ENCODE measurements at places on chromosomes 3 and 15.

DNA sequence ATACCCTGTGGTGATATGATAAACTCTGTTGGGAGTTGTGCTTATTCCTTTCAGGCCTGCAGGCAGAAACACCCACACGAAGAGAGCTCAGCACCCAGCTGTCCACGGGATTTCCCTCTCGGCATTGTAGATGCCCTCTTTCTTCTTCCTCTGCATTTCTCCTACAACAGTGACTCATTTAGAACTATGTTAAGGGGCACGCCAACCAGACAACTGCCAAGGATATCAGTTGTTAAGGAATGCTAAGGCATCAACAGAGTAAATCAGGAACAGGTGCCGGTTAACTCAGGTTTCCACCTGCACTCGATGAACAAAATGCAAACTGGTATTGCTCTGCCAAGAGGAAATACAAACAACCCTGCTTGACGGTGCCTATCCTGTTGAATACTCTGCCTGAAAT, 270.0 kb upstream of the PEX5L start:
- no peak for DNase-seq

DNA sequence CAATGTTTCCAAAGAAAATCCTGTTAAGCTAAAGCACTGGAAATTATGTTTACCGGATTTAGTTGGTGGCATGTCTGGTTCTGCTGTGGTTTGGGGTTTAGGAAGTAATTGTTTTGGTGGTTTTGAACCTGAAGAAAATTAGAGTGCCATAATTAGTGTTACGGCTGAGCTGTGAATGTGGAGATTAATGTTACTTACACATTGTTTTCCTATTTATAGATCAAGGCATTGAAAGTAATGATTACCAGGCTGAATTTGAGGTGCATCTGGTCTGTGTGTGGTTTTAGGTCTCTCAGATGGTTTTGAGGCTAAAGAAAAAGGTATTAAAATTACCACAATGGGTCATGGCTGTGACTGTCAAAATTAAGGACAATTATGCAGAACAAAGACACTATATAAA, 128.9 kb downstream of the TFG start:
- DNase-seq: no peak

GRCh38 chr3:66378256-66378655, 122.6 kb downstream of the LRIG1 start:
- DNase-seq: no peak

DNA sequence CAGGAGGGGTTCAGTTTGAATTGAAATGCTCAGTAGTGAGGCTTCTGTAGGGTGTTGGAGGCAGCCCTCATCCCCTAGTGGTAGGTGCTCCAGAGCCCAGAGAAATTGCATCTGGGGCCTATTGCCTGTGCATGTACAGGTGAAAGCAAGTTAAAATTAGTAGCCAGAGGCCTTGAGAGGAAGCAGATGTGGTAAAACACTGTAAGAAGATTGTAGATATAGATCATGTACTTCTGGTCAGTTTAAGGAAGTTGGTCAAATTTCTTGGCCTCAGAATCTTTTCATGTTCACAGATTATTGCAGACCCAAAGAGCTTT, 34.6 kb downstream of the IGSF10 start:
- DNase-seq: no peak

DNA sequence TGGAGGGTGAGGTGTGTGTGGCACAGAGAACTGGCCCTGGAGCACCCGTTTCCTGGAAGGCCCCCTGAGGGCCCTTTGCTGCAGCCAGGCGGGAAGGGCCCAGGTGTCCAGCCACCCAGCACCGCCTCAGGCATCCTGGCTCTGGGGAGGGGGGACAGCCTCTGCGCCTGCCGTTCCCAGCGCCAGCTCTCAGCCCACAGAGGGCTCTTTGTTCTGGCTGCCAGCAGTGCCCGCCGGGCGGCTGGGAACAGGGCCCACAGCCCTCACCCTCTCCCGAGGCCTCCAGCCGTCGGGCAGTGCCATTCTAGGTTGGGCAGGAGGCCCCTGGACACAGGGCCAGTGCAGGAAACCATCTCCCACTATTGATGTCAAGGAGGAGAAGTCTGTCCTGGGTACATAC, 8.3 kb downstream of the SLC38A3 start:
- no peak for DNase-seq

Measured in GM19239 (cell line).